Smooth muscle cell of bladder (primary cell): ENCODE measurements at places on chromosomes 7 and 10. TPM values are rescaled to one million over a fixed set of nuclear protein-coding genes. Genes with fewer than 3 reads are reported as not detected.

Gene CHST12
- 2.6 and 7.1 TPM in 2 replicates for total RNA-seq

Gene ATG9B
- total RNA-seq = 0.37 TPM in 1 of 2 replicates, not detected in the other

Gene FAM25A
- not detected in 2 replicates for total RNA-seq

Gene IFIT2
- 3.0 and 3.1 TPM in 2 replicates for total RNA-seq

Gene SYT15B
- total RNA-seq = 0.57 and 2.7 TPM in 2 replicates

Gene ASB4
- total RNA-seq = under 0.01 TPM in 1 of 2 replicates, not detected in the other

Gene RNLS
- total RNA-seq = 8.0 and 8.6 TPM in 2 replicates

Gene SLC39A12
- not detected in 2 replicates for total RNA-seq

Gene SKIDA1
- 0.28 TPM in 2 replicates for total RNA-seq

Gene FLNC
- total RNA-seq = 99.0 and 191 TPM in 2 replicates

Gene MEOX2
- total RNA-seq = 0.14 and 0.37 TPM in 2 replicates

Gene LEP
- 0.09 TPM in 1 of 2 replicates, not detected in the other for total RNA-seq

Gene MALRD1
- total RNA-seq = 0.83 and 1.00 TPM in 2 replicates

Gene MBL2
- not detected in 2 replicates for total RNA-seq

Gene OR13A1
- total RNA-seq = not detected in 2 replicates

Gene STEAP4
- 0.71 and 4.6 TPM in 2 replicates for total RNA-seq

Gene NPS
- not detected in 2 replicates for total RNA-seq

Gene CALD1
- 649 and 694 TPM in 2 replicates for total RNA-seq

Gene ITPRIP
- 9.6 and 10.7 TPM in 2 replicates for total RNA-seq

Gene SLC18A3
- not detected in 2 replicates for total RNA-seq

Gene PODXL
- total RNA-seq = 0.28 and 0.83 TPM in 2 replicates

Gene ACBD7
- total RNA-seq = 0.43 and 0.55 TPM in 2 replicates

Gene PFKP
- total RNA-seq = 123 and 222 TPM in 2 replicates

Gene CDNF
- 1.1 and 2.2 TPM in 2 replicates for total RNA-seq

Gene SND1
- 212 and 218 TPM in 2 replicates for total RNA-seq

Gene GPR37
- total RNA-seq = 3.3 and 3.8 TPM in 2 replicates

Gene NEBL
- under 0.01 and 0.09 TPM in 2 replicates for total RNA-seq

Gene NEUROD6
- not detected in 2 replicates for total RNA-seq

Gene SYCE1
- not detected in 2 replicates for total RNA-seq
